ENCODE measurements at places on chromosomes 1 and 21.
A peak's percentile ranks its signal among the peaks of the same experiment; 100 is the strongest.

GRCh38 chr1:248366609-248367008, 5.1 kb downstream of the OR2T4 start:
- no peak for DNase-seq

- DNase-seq: no peak
Observed at GRCh38 chr1:180527101-180527669, 24.8 kb upstream of the ACBD6 start.

DNA sequence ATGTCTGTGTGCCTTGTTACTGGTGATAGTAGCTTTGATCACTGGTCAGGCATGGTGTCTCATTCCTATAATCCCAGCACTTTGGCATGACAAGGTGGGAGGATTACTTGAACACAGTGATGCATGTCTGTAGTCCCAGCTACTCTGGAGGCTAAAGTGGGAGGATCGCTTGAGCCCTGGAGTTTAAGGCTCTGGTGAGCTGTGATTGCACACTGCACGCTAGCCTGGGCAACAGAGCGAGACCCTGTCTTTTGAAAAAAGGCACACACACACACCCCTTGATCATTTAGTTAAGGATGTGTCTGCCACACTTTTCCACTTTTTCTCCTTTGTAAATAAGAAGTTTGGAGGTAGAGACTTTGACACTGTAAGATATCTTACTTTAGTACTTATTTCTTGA, 15.1 kb downstream of the MIGA1 start:
- no peak for DNase-seq

GRCh38 chr1:92882819-92883218, 51.0 kb downstream of the RPL5 start:
- no peak for DNase-seq

- no peak for DNase-seq
Observed at GRCh38 chr21:25895565-25896205, 160.9 kb downstream of the GABPA start.

GRCh38 chr1:34408011-34408410, 231.3 kb downstream of the C1orf94 start:
- no peak for DNase-seq

- no peak for DNase-seq
Observed at GRCh38 chr1:3672971-3673361, 20.6 kb downstream of the TP73 start.

GRCh38 chr1:114024049-114024448, 44.8 kb downstream of the OLFML3 start:
- DNase-seq: no peak

GRCh38 chr1:24875991-24876506, 54.0 kb downstream of the RUNX3 start:
- DNase-seq: no peak

DNA sequence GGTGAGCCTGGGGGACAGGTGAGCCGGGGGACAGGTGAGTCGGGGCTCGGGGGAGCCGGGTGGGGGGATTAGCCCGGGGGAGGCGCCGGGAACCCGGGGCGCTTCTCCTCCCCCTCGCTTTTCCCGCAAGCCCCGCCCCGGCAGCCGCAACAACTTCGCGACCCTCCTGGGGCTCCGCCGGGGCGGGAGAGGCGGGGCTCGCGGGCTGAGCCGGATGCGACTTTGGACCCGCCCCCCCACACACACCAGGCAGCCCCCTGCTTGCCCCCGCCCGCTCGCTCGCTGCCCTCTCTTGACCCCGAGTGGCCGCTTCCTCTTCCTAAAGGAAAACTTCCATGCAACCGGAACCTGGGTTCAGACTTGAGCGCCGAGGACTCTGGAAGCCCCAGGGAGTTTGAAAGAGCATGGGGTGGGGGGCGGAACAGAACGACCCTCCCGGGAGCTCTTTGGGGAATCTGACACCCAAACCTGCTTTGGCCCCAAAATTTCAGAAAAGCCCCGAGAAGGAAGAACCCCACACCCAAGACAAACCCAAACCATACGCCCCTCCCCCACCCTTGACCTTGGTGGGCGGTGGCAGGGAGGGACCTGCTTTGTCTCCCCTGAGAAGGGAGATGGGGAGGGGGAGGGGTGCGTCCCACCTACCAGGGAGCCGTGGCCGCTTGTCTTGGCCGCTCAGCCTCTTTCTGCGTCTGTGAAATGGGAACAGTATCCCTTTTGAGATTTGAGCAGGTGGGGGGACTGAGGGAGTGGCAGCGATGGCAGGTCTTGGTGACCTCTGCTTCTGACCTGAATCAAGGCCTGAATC, 550 bp downstream of the ARHGEF16 start:
- DNase-seq: no peak

- DNase-seq: no peak
Observed at GRCh38 chr1:16075337-16076030, 2.0 kb upstream of the FAM131C start.

GRCh38 chr1:179663810-179664209, 72.2 kb downstream of the TDRD5 start:
- no peak for DNase-seq

GRCh38 chr1:54047384-54048305, 5.4 kb downstream of the TMEM59 start:
- DNase-seq: no peak

GRCh38 chr1:61753998-61754508, 11.8 kb downstream of the PATJ start:
- DNase-seq: no peak

GRCh38 chr1:8680664-8681650, 136.5 kb downstream of the RERE start:
- no peak for DNase-seq

DNA sequence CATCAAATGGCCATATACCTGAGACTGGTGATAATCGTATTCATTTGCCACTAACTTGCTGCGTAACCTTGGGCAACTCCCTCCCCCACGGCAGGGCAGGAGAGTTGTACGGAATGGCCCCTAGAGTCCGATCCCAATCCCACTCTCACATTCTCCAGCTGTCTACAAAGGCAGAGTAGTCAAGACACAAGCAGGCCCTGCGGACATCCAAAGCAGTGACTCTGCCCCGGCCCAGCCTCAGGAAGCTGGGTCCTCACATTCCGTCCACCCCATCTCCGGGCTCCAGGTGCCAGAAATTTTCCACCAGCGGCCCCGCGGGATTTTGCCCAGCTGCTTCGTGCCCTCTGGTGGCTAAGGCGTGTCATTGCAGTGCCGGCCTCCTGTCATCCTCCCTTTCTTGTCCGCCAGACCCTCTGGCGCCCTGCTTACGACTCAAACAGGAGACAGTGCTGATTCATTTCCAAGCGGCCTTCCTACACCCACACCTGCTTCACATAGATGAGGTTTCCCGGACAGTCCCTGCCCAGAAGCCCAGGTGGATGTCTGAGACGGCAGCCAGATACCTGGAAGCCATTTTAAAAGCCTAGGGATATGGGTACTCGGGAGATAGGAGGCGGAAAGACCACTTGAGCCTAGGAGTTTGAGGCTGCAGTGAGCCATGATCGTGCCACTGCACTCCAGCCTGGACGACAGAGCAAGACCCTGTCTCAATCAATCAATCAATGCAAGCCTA, 2.9 kb upstream of the S100A2 start:
- peak; percentile 37 for DNase-seq

DNA sequence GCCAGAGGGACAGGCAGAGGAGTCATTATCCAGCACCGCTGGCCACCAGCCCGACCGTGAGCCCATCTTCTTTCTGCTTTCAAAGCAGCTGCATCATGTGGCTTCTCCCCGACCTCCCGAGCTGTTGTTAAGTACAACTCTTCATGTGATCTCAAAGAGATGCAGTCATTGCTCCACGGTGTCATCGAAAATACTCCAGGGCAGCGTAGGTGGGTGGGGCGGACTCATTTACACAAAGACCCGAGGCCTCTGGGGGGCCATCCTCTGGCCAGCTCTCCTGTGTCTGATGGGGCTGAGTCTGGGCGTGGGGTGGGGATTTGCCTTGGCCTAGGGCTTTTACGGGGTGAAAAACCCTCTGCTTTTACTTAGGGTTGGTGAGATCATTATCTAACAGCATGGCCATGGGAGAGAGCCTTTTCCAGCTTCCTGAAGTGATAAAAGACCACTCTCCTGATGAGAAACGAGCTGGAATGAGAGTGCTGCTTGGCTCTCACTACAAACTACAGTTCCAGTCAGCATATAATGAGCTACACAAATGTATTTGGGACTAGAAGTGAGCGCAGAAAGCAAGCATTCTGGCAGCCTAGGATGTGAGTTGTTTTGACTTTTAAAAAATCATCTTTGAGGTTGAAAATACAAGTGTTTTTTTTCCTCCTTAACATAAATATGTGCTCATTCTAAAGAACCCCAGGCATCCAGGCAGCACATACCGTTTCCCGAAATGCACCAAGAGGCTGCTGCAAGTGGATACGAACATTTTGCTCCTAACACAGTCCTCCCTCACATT, 165.0 kb downstream of the RHOU start:
- no peak for DNase-seq

DNA sequence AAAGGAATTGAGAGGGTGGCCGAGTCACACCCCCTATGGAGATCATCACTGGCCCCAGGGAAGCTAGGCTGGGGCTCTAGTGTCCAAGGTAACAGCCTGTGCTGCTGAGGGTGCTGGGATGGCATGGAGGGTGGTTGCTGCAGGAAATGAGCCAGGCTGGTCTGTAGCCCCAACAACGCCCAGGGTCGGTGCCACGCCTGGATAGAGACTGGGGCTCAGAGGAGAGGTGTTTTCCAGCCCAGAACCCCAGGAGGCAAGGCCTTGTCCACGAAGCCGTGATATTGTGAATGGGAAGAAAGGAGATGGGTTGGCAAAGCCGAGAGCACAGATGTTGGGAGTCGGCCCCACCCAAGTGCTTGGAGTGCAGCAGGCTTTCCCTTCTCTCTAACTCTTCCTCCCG, 68.9 kb upstream of the ACTRT2 start:
- no peak for DNase-seq

DNA sequence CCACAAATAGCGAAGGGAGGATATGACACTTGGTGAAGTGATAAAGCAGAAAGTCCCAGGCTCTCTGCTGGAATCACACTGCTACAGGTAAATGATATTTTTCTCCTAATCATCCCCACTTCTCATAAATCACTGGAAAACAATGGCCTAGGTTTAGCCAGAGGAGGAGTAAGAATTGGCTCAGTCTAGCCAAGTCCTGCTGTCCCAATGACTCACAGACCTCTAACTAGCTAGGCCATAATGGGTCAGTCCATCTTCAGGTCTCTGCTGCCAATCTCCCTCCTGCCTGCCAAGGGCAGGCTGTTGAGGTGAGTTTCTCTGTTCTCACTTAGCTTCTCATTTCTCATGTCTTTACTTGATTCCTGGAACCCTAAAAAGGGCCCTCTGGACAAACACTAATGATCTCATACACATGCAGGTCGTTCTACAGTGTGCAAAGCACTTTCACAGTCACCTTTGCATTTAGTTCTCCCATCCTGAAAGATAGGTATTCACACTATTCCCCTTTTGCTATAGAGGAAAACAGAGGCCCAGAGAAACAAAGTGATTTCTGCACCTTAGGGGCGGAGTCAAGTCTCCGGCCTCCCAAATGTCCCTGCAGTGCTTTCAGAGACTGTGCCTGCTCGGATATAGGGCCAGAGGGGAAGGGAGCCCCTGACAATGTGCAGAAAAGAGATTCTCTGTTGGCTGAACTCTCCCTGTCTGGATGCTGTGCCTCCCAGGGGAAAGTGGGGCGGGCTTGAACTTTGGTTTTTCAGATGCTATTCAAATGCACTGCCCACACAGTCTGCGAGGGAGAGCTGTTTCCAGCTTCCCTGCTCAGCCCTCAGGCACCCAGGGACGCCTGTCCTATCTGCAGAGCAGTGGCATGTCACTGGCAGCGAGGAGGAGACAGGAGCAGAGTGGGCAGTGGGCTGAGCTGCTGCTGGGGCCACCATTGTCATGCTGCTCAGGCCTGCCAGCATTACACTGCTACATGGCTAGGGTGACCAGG, 3.9 kb upstream of the CDK18 start:
- DNase-seq: no peak

DNA sequence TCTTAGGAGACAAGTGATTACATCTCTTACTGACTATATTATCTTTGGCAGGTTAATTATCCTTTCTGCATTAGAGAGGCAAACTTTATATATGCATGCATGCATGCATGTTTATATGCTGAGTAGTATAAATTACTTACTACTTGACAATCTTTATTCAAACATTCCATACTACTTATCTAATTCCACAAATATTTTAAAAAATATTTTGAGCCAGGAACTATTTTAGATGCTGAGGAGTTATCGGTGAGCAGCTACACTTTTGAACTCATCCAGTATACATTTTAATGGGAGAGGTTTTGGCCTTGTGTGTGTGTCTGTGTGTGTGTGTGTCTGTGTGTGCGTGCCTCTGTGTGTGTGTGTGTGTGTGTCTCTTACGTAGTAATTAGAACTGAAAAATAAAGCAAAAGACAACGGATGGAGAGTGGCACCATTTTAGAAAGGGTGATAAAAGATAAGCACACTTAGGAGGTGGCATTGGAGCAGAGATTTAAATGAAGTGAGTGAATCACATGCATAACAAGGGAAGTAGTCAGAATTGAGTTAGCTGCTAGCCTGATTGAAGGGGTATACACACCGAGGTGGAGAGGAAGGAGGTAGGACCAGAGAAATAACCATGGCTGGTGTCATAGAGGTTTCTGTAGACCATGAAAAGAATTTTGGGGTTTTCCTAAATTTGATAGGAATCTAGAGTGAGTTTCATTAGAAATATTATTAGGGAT, 1488.4 kb downstream of the MRPL39 start:
- DNase-seq: no peak

DNA sequence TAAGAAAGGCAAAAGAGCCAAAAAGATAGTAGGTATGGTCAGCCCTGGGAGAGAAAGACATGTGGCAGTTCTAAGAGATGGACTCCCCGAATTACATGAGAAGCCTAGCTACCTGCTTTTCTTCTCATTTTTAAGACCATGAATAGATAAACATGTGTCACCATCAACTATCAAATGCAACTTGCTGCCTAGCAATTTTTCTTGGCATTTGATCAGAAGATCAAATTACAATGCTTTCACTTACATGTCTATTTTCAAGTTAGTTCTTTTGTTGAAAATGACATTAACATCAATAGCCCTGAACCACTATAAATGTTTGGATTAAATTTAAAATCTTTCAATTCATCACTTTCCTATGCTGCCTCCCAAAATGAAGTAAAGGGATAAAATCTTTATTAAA, 212.3 kb downstream of the HHIPL2 start:
- no peak for DNase-seq

GRCh38 chr21:26282058-26282457, 111.5 kb upstream of the APP start:
- no peak for DNase-seq

- DNase-seq: no peak
Observed at GRCh38 chr1:25067518-25068251, 137.6 kb upstream of the RUNX3 start.

DNA sequence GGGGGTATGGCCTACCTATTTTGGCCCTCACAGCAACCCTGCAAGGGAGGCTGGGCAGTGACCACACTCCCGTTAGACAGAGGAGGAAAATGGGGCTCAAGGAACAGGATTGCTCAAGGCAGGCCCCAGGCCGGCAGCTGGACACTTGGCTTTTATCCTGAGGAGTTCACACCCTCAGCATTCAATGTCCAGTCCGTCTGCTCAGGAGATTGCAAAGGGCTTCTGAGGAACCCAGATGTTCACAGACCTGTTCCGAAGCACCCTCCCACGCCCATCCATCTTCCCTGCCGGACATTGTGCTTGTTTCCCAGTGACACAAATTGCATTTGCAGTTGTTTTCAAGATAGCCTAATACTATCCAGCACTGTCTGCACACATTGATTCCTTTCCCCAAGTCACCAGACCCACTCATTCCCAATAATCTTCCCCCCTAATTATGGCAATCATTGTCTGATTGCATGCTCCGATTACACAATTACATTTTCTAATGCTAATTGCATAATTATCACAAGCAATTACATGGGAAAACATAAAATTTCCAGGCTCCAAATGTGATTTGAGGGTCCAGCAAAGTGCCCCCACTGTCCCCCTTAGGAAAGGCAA, 4.3 kb upstream of the UBL4B start:
- no peak for DNase-seq

Data from esophagus squamous epithelium (tissue), 5 donors.